ENCODE measurements at places on chromosomes 13 and 19.

GRCh38 chr19:10553943-10554381 is 10.3 kb downstream of the ATG4D start:
- no peak for DNase-seq

DNA sequence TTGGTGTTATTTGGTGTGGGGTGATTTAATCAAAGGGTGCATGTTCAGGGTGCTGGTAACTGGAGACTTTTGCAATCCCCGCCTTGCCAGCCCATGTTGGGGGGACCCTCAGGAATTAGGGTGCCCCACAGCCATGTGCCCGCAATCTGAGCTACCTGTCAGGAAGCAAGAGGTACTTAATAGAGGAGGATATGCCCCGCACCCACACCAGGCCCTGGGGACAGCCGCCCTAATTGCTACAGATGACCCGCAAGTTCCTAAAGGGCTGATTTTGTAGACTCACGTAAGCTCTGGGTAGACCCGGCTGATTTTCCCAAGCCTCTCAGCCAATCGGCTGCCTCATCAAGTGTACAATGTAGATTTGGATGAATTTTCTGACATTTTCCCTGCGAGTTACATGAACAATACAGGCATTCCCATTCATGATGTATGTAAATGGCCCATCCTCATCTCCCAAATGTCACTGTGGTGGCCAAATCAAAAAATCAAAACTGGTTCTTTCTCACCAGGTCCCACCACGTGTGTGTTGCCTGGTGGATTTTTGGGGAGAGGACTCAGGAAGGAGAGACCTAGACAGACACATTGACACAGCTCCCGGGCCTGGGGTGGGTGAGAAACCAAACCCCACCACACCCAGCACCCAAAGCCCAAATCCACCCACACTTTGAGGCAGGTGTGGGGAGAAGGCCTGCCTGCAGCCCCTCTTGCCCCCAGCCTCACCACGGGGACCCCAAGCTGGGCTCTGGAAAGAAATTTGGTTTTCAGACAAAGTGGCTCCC is 119.2 kb upstream of the SPACA7 start:
- no peak for DNase-seq

DNA sequence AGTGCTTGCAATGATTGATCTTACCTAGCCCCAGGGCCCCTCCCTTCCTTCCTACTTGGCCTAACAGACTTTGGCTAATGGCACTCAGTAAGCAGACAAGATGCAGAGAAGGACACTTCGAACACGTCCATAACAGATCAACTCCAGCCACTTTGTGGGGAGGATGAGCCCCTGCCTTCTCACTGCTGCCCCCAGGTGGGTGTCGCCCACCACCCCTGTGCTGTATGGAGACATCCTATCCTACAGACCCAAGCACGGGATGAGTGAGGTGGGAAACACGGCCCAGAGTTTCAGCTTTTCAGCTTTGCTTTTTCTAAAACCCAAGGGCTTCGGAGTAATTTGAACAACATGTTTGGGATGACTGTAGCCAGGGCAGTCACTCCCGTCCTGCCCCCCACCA is 5.5 kb downstream of the SLC7A1 start:
- DNase-seq, result peak; percentile 35

DNA sequence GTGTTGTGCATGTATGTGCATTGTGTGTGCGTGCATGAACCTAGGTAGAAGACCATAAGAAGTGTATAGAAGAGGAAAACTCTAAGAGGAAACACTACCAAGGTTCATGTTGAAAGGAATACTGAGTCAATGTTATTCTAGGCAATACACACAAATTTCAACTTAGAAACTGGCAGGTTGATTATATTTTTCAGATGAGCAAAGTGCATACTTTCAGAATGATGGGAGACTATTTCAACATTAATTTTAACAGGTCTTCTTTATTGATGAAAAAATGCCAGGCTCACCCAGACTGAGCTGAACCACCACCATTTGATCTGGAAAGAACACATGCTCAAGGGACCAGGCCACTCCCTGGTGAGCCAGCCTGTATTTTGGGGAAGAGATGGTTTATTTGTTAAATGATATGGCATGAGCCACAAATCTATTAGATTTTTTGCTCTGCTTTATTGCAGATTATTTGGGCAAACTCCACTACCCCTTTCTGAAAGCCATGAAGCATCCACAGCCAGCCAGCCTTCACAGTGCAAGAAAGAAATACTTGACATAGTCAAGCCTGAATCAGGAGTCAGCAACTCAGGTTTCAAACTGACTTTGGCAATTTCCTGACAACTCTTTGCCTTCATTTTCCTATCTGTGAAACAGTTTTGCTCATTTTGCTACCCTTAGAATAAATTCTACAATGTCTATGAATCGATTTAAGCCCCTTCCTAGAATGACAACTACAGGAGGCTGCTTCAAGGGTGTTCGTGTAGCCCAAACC is 368.9 kb downstream of the COG6 start:
- no peak for DNase-seq

- DNase-seq, result no peak
Measured at GRCh38 chr13:31042049-31042448, 109.6 kb downstream of the TEX26 start.

GRCh38 chr19:28542394-28543243 is 670.3 kb downstream of the UQCRFS1 start:
- no peak for DNase-seq

DNA sequence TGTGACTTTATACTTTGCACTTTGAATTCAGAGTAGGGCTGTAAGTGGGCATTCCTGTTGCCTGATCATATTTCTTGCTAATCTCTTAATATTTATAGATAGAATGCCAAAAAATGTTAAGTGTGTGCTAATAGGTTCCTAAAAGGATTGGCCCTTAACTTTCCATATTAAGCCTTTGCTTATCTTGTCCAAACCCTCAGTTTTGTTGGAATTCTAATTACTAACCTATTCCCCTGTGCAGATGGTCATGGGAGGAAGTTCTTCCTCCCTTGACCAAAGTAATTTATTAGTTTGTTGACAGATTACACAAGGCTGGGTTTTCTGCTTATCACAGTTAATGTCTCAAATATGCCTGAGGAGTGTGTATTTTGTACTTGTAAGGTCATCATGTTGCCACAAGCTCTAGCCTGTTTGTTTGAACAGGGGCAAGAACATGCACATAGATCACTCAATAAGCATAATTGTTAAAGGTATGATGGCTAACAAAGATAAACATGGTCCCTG is 541.1 kb upstream of the SPRY2 start:
- no peak for DNase-seq

- DNase-seq, result no peak
Measured at GRCh38 chr19:2765376-2765775, 17.7 kb downstream of the SGTA start.

DNA sequence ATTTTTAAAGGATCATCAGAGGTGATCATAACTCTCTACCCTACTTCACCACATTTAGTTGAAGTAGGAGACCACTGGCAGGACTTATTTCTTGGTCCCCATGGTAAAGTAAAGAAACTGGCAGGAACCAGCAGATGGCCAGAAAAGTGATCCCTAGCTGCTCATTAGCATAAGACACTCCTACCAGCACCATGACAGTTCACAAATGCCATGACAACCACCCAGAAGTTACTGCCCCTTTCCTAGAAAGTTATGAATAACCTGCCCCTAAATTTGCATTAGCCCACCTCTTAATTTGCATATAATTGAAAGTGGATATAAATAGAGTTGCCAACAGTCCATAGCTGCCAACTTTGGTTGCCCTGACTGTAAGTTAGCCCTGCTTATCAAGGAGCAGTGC is 18.4 kb upstream of the RUBCNL start:
- peak; percentile 40 for DNase-seq

DNA sequence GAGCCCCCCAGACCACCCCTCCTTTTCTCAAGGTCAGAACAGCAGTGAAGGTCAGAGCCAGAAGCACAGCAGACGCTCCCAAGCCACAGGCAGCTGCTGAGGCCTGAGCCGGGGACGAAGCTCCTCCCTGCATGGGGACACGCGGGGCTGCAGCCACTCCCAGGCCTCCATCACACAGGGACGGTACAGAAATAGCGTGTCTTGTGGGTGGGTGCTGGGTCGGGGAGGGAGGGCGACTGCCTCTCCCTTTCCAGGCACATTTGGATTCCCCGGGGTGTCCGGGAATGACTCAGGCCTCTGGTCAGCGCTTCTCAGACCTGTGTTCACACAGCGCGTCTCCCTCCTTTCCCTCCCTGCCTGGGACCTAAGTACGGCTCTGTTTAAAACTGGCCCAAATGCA is 33.2 kb downstream of the RASA3 start:
- peak; percentile 74 for DNase-seq

GRCh38 chr13:51625555-51626345 is 41.5 kb downstream of the WDFY2 start:
- no peak for DNase-seq

- DNase-seq, result peak; percentile 91
Measured at GRCh38 chr19:4140237-4140711, 13.2 kb upstream of the CREB3L3 start.

DNA sequence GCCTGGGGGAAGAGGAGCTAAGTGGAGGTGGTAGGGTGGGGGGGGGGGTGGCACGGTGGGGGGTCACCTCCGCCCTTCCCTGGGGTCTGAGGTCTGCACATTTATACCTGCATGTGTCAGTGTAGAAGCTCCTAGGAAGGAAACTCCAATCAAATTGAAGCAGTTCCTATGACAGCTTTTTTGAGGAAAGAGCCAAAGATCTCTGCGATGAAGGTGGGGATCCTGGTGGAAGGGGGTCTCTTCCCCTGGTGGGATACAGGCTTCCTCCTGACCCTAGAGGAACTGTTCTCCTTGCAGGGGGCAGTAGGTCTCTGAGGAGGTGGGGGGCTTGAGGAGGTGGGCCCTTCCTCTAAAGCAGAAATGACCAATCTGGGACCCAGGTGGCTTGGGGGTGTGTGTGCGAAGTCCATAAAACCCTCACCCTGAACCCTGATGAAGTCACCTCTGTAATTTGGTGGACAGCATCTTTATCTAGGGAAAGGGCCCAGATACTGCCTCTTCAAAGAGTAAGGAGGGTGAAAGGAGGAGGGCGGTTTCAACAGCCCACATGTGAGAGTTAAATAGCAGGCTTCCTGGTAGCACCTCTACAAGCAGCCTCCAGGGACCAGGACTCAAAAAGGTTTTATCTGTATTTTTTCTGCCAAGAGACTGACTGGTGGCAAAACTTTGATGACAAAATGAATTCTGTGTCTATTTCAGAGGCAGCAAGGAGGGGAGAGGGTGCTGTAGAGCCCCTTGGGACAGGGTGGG is 12.9 kb downstream of the RANBP3 start:
- DNase-seq, result no peak

DNA sequence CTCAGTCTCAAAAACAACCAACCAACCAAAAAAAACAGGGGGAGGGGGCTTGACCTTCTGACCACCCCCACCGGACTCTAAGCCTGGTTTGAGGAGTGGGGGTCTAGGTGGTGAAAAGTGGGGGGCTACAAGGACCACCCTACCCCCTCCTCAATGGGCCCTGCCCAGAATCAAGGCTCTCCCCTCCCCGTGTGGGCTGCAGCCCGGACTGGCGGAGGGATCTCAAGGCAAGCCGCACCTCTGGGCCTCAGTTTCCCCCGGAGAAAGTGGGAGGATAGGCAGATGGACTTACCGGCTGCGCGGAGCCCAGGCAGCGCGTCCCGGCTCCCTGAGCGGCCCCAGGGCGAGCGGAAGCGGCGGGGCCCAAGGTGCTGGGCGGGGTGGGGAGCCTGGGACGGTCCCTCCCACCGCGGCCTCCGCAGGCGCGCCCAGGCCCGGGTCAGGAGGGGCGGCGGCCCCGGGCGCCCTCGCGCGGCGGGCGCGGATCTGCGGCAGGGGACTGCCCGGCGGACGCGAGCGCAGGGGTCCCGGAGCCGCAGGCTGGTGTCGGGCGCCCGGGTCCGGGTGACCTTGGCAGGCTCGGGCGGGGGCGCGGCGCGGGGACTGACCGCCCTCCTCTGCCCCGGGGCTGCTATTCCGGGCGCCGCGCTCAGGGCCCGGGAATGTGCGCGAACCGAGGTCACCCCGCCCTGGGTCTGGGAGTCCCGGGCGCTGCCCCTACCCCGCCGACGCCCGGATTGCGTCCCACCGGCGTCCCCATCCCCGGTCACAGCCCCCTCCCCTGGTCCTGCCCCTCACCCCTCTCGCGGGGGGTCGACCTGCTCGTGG is at the start of gene ADAMTSL5:
ADAMTSL5 (minus strand) TSS at position 349 of the 828 bp plus-strand sequence. CDS start 2,076 bp downstream, outside the sequence.
- peak; percentile 79 for DNase-seq

GRCh38 chr19:38705197-38706019 is 38.9 kb downstream of the CAPN12 start:
- DNase-seq, result no peak

DNA sequence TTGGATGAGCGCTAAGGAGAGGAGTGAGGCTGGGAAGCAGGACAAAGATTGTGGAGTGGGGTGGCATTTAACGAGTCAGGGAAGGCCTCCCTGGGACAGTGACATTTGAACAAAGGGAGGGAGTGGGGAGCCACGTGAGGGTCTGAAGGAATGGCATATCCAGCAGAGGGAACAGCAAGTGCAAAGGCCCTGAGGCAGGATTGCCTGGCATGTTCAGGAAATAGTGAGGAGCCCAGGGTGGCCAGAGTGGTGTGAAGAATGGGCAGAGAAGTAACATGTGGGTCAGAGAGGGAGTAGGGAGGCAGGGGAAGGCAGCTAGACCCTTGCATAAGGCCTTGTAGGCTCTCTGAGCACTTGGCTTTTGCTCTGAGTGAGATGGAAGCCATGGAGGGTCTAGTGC is 14.9 kb upstream of the PVR start:
- DNase-seq, result no peak

- no peak for DNase-seq
Measured at GRCh38 chr19:993361-993830, 6.8 kb upstream of the GRIN3B start.

DNA sequence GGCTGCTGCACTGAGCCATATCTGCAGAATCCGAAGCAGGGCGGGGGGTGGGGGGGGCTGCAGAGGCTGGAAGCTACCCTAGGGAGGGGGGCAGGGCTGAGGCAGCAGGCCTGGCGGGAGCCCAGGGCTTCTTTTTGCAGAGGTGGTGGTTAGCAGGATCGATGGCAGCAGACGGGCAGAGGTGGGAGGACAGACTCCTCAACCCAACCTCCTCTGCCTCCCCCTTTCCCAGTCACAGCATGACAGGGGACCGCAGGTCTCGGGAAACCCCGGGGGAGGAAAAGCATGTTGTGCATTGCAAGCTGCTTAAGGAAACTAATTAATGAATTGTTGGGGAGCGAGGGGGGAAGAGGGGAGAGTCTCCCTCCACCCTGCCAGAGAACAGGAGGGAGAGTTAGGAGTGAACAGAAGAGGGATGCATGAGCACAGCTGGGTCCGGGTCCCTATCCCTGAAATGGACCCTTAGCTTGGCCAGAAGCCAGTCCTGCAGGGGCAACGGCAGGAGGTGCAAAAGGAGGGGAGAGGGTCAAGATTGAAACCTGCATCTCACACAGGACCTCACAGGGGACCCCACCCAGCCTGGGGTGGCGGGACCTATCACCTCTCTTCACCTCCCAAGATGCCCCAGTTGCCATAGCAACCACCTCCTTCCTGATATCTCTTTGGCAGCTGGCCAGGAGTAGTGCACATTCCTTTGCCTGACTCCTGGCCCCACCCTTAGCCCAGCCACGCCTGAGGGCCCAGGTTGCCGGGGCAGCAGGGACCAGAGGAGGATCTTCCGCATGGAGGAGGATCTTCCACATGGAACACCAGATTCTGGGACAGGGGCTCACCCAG is 1.8 kb downstream of the FXYD7 start:
- peak; percentile 76 for DNase-seq

GRCh38 chr19:50607874-50608785 is 31.6 kb downstream of the SYT3 start:
- peak; percentile 89 for DNase-seq

- no peak for DNase-seq
Measured at GRCh38 chr13:60441761-60442160, 44.7 kb downstream of the TDRD3 start.

- no peak for DNase-seq
Measured at GRCh38 chr19:18644196-18645034, 7.6 kb downstream of the KLHL26 start.

GRCh38 chr19:1226227-1226518 is 11.6 kb downstream of the CBARP start:
- no peak for DNase-seq
